Mesenteric fat pad (tissue), 1 donor: ENCODE measurements at places on chromosomes 1 and 21. TPM values are rescaled to one million over a fixed set of nuclear protein-coding genes. Genes with fewer than 3 reads are reported as not detected.

Gene BCAS2
- total RNA-seq = 32.8 TPM

Gene RASSF5
- 11.4 TPM for total RNA-seq

Gene ADAM30
- not detected for total RNA-seq

Gene LRIG2
- 13.4 TPM for total RNA-seq

Gene GBP1
- total RNA-seq = 21.5 TPM
